ENCODE measurements at places on chromosomes 2 and 18.

GRCh38 chr2:43230351-43230885 is 4.0 kb upstream of the ZFP36L2 start:
- no peak for DNase-seq

GRCh38 chr18:79588636-79589481 is 90.7 kb upstream of the CTDP1 start:
- DNase-seq: no peak

DNA sequence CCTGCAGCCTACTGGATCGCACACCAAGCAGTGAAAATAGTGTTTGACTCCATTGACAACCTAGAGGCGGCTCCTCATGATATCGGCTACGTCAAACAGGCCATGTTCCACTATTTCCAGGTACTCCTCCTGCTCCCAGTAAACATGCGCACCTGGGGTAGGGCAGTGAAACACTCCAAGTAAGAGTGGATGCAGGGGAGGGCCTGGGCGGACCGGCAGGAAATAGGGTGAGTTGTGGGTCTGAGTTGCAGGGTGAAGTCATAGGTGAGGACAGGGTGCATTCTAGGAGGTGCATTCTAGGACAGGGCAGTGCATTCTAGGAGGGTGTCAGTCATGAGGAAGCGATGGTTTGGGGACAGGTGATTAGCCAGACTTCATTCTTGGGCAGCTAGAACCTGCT is 5.0 kb downstream of the NAGK start:
- no peak for DNase-seq

DNA sequence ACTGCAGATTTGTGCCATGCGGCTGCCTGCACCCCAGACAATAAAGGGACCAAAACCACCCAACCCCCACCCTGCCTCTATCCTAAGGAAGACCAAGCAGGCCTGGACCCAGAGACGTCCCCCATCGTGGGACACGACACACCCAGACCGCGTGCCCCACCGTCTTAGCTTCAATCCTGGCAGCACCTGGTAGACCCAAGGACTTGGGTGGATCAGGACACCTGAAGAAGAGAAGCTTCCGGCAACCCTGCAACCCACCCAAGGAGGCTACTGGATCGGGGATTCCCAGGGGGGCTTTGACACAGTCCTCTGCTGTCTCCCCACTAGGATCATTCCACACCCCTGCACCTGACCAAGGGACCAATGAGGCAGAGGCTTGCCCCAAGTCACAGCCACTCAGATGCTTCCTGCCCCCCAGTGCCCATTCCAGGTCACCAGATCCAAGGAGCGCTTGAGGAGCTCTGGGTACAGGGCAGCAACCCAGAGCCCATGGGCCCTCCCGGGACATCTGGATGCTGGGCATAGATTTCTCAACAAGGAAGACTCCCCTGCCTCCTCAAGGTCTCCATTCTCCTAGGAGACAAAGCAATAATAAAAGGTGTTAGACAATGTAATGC is 3.6 kb downstream of the ALPI start:
- no peak for DNase-seq

DNA sequence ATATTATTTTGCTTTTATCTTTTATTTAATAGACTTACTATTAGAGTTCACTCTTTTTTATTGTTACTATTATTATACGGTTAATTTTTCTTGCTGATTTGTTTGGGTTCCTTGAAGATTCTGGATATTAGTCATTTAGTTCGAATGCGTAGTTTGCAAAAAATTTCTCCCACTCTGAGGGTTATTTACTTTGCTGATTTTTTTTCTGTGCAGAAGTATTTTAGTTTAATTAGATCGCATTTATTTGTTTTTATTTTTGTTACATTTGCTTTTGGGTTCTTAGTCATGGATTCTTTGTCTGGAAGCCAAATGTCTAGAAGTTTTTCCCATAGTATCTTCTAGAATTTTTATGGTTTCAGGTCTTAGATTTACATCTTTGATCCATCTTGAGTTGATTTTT is 585.2 kb downstream of the CPS1 start:
- DNase-seq: no peak

DNA sequence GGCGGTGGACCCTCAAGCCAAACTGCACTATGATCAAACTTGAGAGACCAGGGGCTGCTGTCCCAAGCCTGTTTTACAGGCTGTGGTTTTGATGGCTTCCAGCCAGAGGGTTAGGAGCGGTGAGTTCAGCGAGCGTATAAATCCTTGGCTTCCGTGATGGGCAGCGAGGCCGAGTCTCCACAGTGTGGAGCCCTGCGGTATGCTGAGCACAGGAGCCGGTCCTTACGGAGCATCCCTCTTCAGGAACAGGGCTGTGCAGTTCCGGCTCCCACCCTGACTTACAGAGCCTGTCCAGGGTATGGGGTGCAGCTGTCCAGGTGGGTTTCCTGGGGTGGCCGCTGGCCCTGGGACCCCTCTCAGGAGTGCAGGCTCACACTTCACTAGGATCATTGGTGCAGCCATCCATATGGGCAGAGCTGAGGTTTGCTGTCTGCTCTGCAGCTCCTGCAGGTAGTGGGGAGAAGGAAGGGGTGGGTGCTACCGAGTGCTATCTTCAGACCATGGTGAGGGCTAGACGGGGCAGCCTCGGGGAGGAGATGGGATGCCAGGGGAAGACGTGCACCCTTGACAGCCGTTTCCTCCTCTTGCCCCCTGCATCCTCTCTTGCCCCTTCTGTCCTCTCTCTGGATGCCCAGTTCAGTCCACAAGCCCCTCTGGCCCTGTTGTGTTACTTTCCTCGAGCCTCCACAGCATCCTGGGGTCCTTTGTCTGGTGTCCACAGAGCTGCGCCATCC is 104.3 kb downstream of the FAM210A start:
- DNase-seq: no peak

- no peak for DNase-seq
Measured at GRCh38 chr18:50742952-50743351, 76.9 kb downstream of the MRO start.

DNA sequence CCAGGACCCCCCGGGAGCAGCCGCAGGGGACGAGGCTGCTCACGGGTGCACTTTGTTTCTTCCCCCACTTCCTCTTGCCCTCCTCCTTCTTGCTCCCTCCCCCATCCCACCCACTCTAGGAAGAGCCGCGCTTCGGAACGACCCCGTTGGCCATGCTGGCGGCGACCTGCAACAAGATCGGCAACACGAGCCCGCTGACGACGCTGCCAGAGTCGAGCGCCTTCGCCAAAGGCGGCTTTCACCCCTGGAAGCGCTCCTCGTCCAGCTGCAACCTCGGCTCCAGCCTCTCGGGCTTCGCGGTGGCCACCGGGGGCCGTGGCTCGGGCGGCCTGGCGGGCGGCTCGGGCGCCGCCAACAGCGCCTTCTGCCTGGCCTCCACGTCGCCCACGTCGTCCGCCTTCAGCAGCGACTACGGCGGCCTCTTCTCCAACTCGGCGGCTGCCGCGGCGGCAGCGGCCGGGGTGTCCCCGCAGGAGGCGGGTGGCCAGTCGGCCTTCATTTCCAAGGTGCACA is 1.3 kb downstream of the SP9 start:
- no peak for DNase-seq

DNA sequence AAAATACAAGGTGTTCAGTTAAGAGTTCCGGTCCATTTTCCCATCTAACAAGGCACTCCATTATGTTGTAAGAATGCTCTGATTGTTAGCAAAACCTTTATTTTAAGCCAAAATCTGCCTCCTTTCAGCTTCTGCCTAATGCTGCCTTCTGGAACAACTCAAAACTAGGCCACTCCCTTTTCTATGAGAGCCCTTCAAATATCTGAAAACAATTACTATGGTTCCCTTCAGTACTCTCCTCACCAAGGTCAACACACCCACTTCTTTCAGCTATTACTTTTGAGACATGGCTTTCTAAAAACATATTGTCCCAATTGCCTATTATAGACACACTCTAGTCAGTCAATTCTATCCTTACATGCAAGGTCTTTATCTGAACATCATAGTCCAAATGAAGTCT is 429.4 kb downstream of the ERBB4 start:
- DNase-seq: no peak

GRCh38 chr2:64751286-64752260 is 97.9 kb upstream of the SERTAD2 start:
- DNase-seq: no peak

- DNase-seq: no peak
Measured at GRCh38 chr2:24830351-24830750, 37.1 kb downstream of the CENPO start.

Measured in esophagus squamous epithelium (tissue), 5 donors.